Activated T-cell treated with anti-CD3 and anti-CD28 coated beads, Interleukin-2, amount 50 U/mL, for 72 hours (primary cell): ENCODE measurements at places on chromosomes 1 and 21. TPM values are rescaled to one million over a fixed set of nuclear protein-coding genes. Genes with fewer than 3 reads are reported as not detected.

DNA sequence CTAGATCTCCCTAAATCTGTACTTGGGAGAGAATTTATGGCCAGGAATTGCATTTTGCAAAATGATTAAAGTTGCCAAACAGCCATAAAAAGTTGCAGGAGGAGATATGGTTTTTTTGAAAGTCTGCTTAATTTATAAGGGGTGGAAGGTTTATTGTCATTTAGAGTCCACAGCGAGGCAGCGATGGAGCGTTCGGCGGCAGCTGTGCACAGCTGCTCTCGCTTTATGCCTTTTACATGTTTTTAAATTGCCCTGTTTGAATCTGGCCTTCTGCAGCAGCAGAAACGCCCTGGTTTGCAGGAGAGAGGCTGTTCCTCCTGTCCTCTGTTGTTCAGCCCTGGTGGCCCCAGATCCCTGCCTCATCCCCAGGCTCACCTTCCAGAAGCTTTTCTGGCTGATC is 144.9 kb upstream of the POU3F1 start:
- H3K27me3 ChIP-seq, result peaks cover 22% of the 10 kb centered on the region
- H3K36me3 ChIP-seq, result peaks cover 1% of the 10 kb centered on the region
- H3K4me3 ChIP-seq, result no peak overlapping the region

DNA sequence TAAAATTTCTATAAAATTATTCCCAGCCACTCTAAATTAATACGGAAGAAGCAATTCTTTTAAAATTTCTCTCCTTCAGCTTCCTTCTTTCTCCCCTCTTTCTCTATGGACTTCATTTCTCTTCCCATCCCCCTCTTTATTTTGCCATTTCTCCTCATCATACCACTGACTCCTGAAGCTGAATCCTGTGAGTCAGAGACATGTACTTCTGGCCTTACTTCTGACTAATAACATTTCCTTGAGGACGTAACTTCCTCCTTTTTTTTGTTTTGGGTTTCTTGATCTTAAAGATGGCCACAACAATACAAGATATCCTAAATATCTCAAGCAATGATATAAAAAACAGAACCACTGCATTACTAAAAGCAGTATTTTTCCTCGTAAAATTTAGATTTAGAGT is 63.6 kb upstream of the DENND1B start:
- peaks cover 6% of the 10 kb centered on the region for H3K27me3 ChIP-seq
- DNase-seq, result no peak
- no peak overlapping the region for H3K27ac ChIP-seq
- no peaks in the 10 kb centered on the region for H3K4me1 ChIP-seq

DNA sequence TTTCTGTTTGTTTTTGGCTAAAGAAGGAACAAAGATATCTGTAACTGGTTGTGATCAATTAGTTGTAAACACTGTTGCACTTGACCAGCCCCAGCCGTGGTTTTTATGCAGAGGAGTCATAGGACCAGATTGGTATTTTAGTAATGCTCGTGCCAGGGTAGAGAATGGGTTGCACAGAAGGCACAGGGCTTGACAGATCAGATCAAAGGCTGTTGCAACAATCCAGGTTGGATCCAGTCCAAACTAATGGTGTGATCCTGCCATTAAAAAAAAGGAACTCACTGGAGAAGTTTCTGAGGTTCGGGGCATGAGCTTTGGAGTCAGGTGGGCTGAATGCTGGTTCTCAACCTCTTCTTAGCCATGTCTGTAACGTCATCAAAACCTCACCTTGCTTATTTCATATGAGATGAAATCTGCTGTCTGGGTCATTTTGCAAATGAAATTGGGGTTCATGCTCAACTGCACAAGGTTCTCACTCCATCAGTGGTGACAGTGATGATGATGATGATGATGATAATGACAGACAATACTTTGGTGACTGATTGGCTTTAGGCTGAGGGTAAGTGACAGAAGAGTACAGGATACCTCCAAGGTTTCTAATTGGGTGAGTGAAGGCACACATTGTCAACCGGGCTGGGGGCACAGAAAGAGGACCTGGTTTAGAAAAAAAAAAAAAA is 43.1 kb downstream of the ZNF281 start:
- H3K36me3 ChIP-seq, result no peaks in the 10 kb centered on the region
- no peaks in the 10 kb centered on the region for H3K27me3 ChIP-seq
- H3K4me1 ChIP-seq, result no peaks in the 10 kb centered on the region
- H3K27ac ChIP-seq, result no peak overlapping the region
- H3K4me3 ChIP-seq, result no peak overlapping the region

- no peaks in the 10 kb centered on the region for H3K27me3 ChIP-seq
- peak overlapping the region; percentile 73 for H3K4me3 ChIP-seq
- DNase-seq, result peak; percentile 16
- peaks cover 22% of the 10 kb centered on the region for H3K4me1 ChIP-seq
- H3K36me3 ChIP-seq, result no peaks in the 10 kb centered on the region
These were observed 21.4 kb upstream of the RNF11 start for GRCh38 chr1:51214615-51215131.

The DEDD gene
- total RNA-seq, result 49.8 TPM

GRCh38 chr1:89532866-89533265 is 8.2 kb downstream of the LRRC8B start:
- H3K4me1 ChIP-seq, result peaks cover 82% of the 10 kb centered on the region
- peak overlapping the region; percentile 10 for H3K27ac ChIP-seq
- no peaks in the 10 kb centered on the region for H3K27me3 ChIP-seq
- H3K36me3 ChIP-seq, result peaks cover 18% of the 10 kb centered on the region

The RXRG gene
- not detected for total RNA-seq

GRCh38 chr1:185488808-185489207 is 171.8 kb upstream of the IVNS1ABP start:
- no peak for DNase-seq
- H3K4me3 ChIP-seq, result no peak overlapping the region
- no peaks in the 10 kb centered on the region for H3K27me3 ChIP-seq
- no peak overlapping the region for H3K27ac ChIP-seq

GRCh38 chr1:160221089-160221488 is 15.9 kb downstream of the PEA15 start:
- no peak overlapping the region for H3K4me3 ChIP-seq
- H3K27me3 ChIP-seq, result no peaks in the 10 kb centered on the region
- no peaks in the 10 kb centered on the region for H3K4me1 ChIP-seq
- H3K36me3 ChIP-seq, result peaks cover 2% of the 10 kb centered on the region
- H3K27ac ChIP-seq, result no peak overlapping the region

DNA sequence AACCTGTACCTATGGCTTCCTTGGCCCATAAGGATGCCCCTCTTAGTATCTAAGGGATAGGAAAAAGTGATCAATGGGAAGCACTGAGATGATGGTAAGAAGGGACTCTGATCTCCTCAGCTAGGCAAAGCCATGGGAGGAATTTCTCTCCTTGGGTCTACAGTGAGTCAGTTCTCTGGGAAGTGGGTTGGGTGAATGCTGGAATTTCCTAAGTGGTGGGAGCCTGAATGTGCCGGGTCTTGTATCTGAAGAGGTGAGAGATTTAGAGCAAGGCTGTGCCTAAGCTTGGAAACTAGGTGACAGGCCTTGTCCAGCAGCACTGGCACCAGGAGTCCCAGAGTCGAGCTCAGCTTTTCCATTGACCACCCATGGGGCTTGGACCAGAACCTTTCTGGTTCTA is 96.3 kb upstream of the SLC2A1 start:
- no peaks in the 10 kb centered on the region for H3K27me3 ChIP-seq
- H3K36me3 ChIP-seq, result no peaks in the 10 kb centered on the region
- no peak for DNase-seq
- no peak overlapping the region for H3K27ac ChIP-seq

GRCh38 chr1:59731591-59731990 is 83.2 kb upstream of the HOOK1 start:
- peak overlapping the region; percentile 27 for H3K27ac ChIP-seq
- DNase-seq, result no peak
- peaks cover 5% of the 10 kb centered on the region for H3K36me3 ChIP-seq
- H3K27me3 ChIP-seq, result no peaks in the 10 kb centered on the region
- peak overlapping the region; percentile 16 for H3K4me3 ChIP-seq

The RXFP4 gene
- not detected for total RNA-seq

The HIPK1 gene
- total RNA-seq, result 74.4 TPM

- peaks cover 37% of the 10 kb centered on the region for H3K4me1 ChIP-seq
- peaks cover 2% of the 10 kb centered on the region for H3K36me3 ChIP-seq
- H3K4me3 ChIP-seq, result peak overlapping the region; percentile 80
- DNase-seq, result peak; percentile 48
These were observed 731 bp downstream of the EFNA4 start for GRCh38 chr1:155064111-155064831.

- H3K4me1 ChIP-seq, result no peaks in the 10 kb centered on the region
- no peak for DNase-seq
- H3K36me3 ChIP-seq, result peaks cover 2% of the 10 kb centered on the region
- H3K27me3 ChIP-seq, result peaks cover 41% of the 10 kb centered on the region
- H3K27ac ChIP-seq, result no peak overlapping the region
- no peak overlapping the region for H3K4me3 ChIP-seq
These were observed 34.0 kb upstream of the BACE2 start for GRCh38 chr21:41133874-41134522.

DNA sequence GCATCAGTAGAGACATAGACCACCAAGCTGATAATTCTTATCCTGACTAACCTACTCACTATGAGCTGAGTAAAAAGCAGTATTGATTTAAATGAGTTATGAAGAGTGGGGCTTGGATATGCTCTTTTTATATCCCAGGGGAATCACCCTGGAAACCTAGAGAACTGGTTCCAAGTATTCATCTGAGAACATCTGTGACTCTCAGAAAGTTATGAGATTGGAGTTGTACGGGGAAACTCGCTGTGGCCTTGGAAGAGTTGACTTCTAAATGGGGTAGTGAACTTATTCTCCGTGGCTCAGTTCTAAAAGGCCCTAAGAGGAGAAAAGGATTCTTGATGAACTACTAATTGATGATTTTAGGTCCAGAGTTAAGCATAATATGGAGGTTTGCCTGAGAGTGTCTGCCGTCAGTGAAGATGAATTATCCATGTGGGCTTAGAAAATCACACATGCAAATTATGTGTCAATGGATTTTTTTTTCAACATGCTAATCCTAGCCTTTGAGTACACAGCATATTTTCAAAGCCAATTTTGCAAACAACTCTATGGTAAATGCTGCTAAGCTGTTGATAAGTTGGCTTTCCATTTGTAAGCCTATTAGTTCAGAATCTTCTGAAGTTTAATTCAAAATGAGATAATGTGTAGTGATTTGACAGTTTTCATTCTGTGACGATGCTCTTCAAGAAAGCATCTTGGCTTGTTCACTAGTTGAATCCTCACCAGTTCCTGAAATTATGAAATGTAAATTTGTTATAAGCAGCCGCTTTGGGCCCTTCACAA is 122.7 kb downstream of the FGGY start:
- no peaks in the 10 kb centered on the region for H3K4me1 ChIP-seq
- H3K27me3 ChIP-seq, result no peaks in the 10 kb centered on the region
- no peak overlapping the region for H3K4me3 ChIP-seq
- DNase-seq, result no peak

DNA sequence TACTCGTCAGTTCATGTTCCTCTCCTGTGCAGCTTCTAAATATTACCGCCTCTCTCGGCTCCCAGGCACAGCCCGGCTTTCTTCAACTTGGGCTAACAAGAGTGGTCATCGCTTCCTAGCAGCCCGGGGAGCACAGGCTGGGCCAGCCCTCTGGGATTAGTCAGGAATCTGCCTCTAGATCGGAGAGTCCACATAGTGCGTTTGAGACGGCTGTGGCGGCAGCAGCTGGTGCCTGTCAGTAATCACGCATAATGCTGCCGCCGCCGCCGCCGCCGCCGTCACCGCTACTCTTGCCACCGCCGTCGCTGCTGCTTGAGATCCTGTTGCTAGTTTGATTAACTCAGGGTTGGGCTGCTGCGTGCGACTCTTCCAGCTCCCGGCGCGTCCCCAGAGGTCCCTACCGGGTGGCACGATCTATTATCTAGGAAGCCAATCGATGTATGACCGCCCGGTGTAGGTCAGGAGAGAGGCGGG is at the start of gene RXRG:
RXRG (minus strand) TSS at position 230 of the 474 bp plus-strand sequence. CDS start 233 bp downstream, outside the sequence.
- no peaks in the 10 kb centered on the region for H3K36me3 ChIP-seq
- no peak within 1 kb of the TSS for H3K27ac ChIP-seq
- peaks cover 5% of the 10 kb centered on the region for H3K4me1 ChIP-seq
- H3K4me3 ChIP-seq, result peak within 1 kb of the TSS; percentile 43
- DNase-seq, result peak; percentile 38

The AGT gene
- not detected for total RNA-seq

DNA sequence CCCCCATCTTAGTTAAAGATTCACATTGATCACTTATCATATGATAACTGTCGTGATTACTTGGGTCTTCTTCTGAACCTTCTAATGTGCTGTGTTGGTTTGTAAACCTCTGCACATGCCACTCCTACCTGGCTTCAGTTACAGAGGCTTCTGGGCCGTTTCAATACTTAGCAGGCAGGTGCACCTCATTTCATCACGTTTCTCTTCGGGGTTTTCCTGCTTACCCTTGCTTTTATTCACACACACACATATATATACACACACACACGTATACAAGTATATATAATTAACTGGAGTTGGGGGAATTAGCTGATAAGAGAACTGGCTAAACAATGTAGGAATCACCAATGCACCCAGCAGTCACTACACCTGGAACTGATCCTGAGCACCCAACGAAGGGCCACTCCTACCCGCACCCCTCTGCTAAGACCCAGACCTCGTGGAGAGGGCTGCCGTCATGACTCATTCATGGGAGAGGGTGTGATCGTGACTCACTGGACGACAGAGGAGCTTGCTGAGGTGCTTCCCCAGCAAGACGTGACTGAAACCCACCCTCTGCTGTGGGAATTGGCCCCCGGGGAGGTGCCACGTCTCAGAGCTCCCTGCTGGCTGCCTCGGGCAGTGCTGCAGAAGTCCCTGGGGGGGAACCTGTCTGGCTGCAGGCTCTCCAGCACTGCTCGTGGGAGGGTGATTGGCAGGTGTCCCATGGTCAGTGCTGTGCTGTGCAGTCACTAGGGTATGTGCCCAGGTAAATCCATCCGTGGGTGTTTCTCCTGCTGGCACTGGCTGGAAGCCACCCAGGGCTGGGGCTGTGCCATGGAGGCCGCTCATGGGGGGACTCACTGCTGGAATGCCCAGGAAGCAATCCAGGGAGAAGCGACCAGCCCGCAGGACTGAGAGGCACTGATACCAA is 166.6 kb downstream of the DYRK1A start:
- no peak overlapping the region for H3K27ac ChIP-seq
- peak; percentile 62 for DNase-seq
- H3K36me3 ChIP-seq, result peaks cover 5% of the 10 kb centered on the region
- H3K27me3 ChIP-seq, result peaks cover 65% of the 10 kb centered on the region
- H3K4me1 ChIP-seq, result peaks cover 6% of the 10 kb centered on the region

- no peaks in the 10 kb centered on the region for H3K27me3 ChIP-seq
- H3K4me3 ChIP-seq, result no peak overlapping the region
- H3K4me1 ChIP-seq, result no peaks in the 10 kb centered on the region
These were observed 42.5 kb upstream of the NEXN start for GRCh38 chr1:77845951-77846350.

The AMY1A gene
- not detected for total RNA-seq

- H3K27ac ChIP-seq, result no peak overlapping the region
- DNase-seq, result no peak
- no peak overlapping the region for H3K4me3 ChIP-seq
- no peaks in the 10 kb centered on the region for H3K36me3 ChIP-seq
- no peaks in the 10 kb centered on the region for H3K4me1 ChIP-seq
- H3K27me3 ChIP-seq, result no peaks in the 10 kb centered on the region
These were observed 137.7 kb downstream of the COL11A1 start for GRCh38 chr1:102970496-102971078.

DNA sequence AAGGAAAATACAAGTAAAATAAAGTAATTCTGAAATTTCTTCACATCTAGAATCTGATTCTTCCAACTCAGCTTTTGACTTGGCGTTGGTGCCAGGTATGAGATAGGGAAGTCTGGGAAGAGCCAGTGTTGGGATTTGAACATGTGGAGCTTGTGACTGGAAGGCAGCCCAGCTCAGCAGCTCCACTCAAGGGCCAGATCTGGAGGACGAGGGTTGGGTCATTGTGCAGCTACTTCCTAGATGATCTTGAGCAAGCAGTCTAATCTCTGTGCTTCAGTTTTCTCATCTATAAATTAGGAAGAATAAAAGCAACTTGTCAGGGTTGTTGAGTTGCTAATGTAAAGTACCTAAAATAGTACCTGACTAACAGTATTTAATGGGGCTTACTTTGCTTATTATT is 5.0 kb downstream of the ADARB1 start:
- peak overlapping the region; percentile 98 for H3K27ac ChIP-seq
- H3K36me3 ChIP-seq, result peaks cover 5% of the 10 kb centered on the region
- no peaks in the 10 kb centered on the region for H3K27me3 ChIP-seq
- H3K4me3 ChIP-seq, result peak overlapping the region; percentile 69
- DNase-seq, result peak; percentile 19
- peaks cover 87% of the 10 kb centered on the region for H3K4me1 ChIP-seq
